ENCODE measurements at places on chromosomes 16 and 17.

GRCh38 chr17:59712862-59713261, 5.4 kb downstream of the VMP1 start:
- DNase-seq: no peak

GRCh38 chr17:82924812-82925211, 85.0 kb upstream of the ZNF750 start:
- DNase-seq: no peak

DNA sequence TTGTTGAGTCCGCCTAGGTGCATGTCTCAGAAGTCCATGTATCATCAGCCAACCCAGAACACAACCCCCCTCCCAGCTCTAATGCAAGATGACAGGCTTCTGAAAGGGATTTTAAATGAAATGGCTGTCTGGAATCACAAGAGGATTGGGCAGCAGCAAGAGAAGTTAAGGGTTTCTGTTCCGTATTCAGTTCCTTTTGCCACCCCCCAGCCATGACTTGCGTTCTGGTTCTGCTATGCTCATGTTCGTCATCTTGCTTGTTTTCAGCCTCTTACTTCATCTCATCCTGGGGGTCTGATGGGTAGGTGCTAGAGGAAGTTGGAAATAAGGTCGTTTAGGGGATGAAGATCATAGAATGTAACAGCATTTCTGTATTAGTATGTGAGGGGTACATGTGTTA, 12.0 kb downstream of the MINK1 start:
- no peak for DNase-seq

- DNase-seq: no peak
Observed at GRCh38 chr16:1771864-1772361, 570 bp upstream of the NME3 start.

DNA sequence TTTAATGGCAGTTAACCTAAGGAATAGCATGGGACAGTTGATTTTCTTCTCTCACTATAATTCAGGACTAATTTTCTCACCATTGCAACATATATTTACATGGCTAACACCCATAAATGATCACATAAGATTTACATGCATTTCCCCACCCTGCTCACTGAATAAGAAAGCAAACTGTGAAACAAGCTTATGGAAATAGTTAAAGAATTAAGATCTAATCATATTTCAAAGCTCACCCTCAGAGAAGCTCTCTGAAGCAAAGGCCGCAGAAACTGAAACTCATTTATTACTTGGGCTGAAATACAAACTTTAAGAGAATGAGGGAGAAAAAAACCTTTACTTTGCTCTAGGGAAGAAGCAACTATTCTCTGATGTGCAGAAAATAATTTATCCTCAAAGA, 218.7 kb upstream of the AXIN2 start:
- no peak for DNase-seq

DNA sequence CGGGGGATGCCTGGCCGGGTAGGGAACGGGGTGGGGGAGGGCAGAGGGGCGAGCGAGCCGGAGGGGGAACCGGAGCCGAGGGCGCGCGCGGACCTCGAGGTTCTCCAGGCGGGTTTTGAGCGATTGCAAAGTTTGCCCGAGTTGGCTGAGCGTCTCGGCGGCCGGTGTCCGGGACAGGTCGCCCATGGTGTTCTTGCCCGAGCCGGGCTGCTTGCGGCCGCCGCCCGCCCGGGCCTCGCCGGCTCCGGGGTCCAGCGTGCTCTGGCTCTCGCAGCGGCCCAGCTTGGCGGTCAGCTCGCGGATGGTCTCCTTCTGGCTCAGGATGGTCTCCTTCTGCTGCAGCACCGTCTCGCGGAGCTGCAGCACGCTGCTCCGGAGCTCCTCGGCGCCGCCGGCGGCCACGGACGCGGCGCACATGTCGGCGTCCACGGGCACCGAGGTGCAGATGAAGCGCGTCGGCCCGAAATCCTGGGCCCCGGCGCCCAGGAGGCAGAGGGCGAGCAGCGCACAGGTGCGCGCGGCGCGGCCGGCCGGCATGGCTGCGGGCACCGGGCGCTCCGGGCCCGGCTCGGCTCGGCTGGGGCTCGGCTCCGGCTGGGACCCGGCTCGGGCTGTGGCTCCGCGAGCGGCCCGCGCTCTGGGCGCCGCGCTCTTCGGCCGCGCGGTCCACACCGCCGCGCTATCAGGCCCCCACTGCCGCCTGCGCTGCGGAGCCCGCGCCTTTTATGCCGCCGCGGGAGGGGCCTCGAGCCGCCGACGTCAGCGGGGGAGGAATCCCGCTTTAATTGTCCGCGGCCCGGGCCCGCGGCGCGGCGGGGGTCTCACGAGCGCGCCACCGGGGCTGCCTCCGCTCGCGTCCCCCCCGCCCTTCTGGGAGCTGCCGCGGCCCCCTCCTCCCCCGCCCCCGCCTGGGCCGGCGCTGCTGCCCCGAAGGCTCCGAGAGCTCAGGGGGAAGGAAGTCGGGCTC, at the start of gene NPTX1:
TSS of gene NPTX1 (minus strand) at position 698 of the 967 bp plus-strand sequence. CDS start at position 537, 161 bp downstream.
- DNase-seq: no peak
